ENCODE measurements at places on chromosomes 1 and 21. TPM values are rescaled to one million over a fixed set of nuclear protein-coding genes. Genes with fewer than 3 reads are reported as not detected.
A peak's percentile ranks its signal among the peaks of the same experiment; 100 is the strongest.

- peak; percentile 76 for DNase-seq
Observed at GRCh38 chr1:2344121-2344681, 47.2 kb downstream of the MORN1 start.

- no peak for DNase-seq
Observed at GRCh38 chr1:30982937-30983336, 74.4 kb upstream of the SDC3 start.

DNA sequence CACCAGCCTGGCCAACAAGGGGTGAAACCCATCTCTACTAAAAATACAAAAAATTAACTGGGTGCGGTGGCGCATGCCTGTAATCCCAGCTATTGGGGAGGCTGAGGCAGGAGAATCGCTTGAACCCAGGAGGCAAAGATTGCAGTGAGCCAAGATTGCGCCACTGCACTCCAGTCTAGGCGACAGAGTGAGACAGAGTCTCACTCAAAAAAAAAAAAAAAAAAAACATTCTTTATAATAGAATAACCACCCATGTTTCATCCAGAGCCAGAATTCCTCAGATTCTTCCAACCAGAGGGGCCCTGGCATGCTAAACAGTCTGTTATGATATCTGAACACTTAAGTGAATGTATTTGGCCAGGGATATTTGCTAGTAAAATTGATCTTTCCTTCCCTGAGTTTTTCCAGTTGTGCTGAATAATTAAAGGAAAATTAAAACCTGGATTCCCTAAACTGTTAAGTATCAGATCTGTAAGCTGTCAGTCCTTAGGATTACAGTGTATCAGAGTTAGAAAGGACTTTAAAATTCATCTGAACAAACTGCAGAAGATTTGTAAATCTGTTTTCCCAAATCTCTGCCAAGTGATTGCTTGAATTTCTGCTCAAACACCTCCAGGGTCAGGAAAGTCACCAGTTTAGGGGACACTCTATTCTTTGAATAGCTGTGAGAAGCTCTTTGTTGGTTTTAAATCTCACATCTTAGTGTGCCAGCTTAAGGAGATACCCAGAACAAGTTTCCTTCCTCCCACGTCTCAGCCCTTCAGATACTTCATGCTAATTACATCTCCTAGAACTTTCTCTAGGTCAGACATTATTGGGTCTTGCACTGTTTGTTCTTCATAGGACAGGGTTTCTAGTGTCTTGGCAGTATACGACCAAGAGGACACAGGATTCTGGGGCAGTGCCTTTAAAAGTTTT lies 84.6 kb upstream of the BMP8A start:
- no peak for DNase-seq

C1orf87 gene
- not detected for total RNA-seq

DNA sequence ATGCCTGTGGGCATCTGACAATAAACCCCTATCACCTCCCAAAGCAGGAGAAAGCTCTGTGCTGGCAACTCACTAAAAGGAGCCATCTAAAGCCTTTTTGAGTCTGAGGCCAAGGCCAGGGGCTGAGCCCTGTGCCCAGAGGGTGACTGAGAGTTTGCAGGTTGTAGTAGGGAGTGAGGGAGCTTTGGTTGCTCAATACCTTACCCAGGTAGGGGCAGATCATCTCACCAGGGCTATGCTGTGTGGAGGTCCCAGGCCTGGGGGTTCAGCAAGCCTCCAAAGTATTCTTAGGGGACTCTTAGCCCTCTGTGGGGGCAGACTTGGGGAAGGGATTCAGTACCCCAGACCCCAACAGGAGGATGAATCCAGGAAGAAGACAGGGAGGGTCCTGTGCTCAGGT lies 21.2 kb downstream of the S100A7 start:
- no peak for DNase-seq

WNT9A gene
- 3.3 TPM for total RNA-seq

GRCh38 chr21:16215663-16216183 lies 485.9 kb downstream of the USP25 start:
- no peak for DNase-seq

TTC39A gene
- 1.6 TPM for total RNA-seq

DNA sequence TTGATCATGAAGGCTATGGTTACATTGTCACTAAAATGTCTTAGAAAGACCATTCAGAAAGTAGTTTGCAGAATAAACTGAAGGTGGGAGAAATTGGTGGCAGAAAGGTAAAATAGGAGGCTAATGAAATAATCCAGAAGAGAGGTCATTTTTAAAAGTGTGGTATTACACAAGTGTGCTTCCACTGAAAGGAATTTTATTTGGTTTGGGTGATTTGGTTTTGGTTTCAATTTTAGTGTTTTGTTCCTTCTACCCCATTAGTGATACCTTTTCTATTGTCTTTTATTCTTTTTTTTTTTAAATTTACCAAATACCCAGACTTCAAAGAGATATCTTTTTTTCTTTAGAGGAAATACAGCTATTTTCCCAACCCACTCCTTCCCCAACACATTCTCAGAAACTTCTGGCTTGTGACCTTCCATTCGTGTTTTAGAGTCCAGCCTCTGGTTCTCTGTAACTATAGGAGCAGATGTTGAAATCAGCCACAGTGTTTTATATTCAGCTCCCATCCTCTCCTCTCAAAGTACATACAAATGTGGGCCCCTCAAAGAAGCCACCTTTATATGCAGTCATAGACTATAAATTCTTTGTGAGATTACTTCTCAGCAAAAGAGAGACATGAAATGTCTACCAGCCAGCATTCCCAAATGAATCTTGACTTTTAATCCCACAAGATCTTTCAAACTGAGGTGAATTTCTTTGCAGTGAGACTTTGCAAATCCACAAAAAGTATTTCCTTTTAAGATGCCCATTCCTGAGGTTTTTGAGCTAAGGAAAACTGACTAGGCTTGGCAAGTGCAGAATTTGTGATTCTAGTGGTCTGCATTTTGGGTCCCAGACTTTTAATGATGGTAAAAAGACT lies 42.0 kb upstream of the PALMD start:
- DNase-seq = no peak

DNA sequence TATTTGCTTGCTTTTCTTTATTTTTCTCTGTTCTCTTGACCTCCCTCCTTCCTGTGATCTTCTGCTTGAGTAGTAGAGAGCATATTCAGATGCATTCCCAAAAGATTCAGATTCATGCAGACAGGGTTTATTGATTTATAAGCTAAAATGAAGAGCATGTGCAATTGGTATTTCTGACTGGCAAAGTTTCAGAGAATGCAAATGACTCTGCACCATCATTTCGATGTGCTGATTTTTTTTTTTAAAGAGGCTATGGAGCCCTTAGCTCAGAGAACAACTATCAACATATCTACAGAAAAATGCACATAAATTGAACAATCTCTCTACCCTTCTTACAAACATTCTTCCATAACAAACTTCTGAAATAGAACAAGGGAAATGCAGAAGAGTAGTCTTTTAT lies 312.0 kb downstream of the VAV3 start:
- no peak for DNase-seq

TNFRSF9 gene
- total RNA-seq = not detected

OR2M5 gene
- total RNA-seq = not detected

- no peak for DNase-seq
Observed at GRCh38 chr1:8599646-8600212, 217.7 kb downstream of the RERE start.

GJA9 gene
- not detected for total RNA-seq

GRCh38 chr1:199273837-199274379 lies 635.1 kb downstream of the PTPRC start:
- no peak for DNase-seq

DNA sequence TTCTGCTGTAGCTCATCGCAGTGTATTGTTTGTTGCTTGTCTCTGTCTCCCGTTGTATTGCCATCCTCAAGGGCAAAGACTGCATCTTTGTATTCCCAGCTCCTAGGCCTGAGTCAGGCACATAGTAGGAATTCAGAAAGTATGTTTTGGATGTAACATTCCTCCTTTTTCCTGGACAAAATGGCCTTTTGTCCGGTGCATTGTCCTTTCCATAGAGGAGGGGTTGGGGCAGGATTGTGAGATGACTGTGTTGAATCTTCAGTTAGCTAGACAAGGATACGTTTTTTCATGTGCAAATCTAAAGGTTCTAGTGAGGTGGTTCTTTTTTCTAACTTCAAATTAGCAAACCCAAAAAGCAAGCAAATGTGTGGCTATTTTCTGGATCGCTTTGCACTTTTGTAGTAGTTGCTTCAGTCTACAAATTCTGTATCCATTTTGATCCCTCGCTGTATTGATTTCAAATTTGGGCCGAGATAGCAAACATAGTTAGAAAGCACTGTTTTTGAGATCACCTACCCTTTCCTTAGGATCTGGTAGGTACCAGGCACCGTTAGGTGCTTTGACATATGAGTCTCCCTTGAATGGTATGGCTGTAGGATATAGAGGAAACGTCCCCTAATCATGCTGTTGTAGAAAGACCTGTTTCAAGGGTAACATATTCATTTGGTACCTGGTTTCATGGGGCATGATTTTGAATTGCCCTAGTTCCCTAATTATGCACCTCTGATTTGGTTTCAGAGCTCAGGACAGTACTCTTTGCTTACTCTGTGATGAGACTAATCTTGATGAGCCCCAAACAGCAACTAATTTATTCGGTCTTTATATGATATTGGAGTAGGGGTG lies 1.2 kb downstream of the PPP1R8 start:
- DNase-seq = no peak

ATAD3A gene
- total RNA-seq = 14.2 TPM

DNA sequence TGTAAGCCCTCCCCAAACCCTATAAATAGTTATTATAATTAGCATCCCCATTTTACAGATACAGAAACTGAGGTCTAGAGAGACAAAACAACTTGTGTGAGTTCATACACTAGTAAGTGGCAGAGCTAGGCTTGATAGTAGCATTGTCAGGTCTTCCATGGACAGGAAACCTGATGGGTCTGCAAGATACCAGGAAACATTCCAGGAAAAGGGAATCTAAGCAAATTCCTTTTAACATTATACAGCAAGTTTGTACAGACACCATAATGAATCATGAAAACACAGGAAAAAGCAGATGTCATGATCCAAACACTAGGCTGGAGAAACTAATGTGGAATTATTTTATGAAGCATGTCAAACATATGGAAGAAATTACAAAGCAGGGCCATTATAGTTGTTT lies 89.1 kb upstream of the KCNK2 start:
- no peak for DNase-seq

HPCA gene
- not detected for total RNA-seq

GRCh38 chr1:212607206-212607912 lies 1.2 kb upstream of the ATF3 start:
- no peak for DNase-seq

DNA sequence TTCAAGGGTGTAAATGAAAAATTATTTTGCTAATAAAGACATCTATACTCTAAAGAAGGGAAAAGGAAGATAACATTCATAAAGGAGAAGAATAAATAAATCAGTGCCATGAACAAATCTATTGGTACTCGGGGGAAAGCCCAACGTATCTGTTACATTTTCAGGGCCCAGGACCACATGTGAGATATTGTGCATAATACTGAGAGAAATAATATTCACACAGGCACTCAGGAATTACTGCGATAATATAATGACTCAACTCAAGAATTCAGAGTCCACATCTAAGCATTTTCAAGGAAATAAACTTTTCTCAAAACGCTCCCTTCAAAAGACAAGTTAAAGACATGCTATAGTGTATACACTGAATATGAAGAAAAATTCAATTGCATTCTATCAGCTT lies 108.8 kb downstream of the SMYD2 start:
- no peak for DNase-seq

GRCh38 chr1:234608911-234609690 lies 877 bp downstream of the IRF2BP2 start:
- peak; percentile 87 for DNase-seq

DNA sequence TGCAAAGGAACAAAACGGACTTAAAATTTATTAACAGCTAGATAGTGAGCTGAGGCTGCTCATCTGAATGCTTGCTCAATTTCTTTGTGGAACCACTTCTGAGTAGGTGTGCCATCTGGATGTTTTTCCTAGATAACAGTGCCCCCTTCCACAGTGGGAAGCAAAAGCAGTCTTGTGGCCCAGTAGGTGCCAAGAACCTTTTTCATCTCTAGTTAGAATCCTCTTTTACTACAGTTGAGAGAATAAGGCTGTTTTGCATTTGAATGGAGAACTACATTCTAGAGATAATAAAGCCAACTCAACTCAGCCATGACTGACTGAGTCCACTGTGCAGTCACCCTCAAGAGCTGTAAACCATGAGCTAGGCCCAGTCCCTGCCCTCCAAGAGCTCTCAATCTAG lies 13.3 kb downstream of the F3 start:
- no peak for DNase-seq

FAM3B gene
- total RNA-seq = 1.1 TPM

ADAMTS5 gene
- total RNA-seq = 42.9 TPM

PRPF38A gene
- 29.6 TPM for total RNA-seq

DNA sequence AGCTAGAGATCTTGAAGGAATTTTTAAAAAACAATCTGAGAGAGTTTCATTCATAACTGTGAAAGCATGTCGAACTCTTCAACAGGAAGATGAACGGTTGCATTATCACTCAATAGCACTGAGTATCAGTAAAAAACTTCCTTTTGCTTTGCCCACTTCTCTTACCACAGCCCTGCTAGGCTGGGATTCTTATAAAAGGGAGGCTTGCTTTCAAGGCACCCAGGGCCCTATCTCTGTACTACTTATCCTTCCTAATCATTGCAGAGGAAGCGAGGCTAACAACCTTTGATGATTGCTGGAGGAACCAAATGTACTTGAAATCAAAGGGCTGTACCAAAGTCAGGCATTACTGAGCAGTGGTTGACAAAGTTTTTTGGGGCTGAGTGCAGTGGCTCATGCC lies 71.2 kb downstream of the SNRPE start:
- DNase-seq = no peak

DNA sequence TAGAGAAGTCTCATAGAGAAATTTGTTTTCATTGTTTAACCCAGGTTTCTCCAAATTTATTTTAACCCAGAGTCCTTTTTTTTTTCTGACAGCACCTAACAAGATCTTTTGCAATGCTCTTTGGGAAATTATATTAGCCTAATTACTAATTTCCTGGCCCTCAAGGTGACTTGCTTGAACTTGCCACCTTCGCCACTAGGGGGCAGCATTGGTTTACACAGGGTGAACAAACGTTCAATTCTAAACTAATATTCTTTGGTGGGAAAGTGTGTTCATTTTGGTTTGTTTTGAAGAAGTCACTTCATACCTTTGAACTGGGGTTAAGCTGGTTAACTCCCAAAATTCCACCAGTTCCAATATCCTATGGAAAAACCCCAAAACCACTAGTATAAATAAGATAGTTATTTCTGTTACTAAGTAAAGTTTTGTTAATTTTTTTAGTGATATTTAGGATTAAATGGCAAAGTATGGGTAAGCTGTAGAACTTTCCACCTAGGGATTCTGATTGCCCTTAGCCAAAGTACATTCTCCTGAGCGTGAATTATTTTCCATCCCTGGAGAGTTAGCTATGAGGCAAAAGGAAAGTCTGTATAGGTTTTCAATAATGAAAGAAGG lies 13.0 kb downstream of the CCDC190 start:
- DNase-seq = peak; percentile 90

- DNase-seq = no peak
Observed at GRCh38 chr21:17777072-17777765, 41.9 kb downstream of the C21orf91 start.

GRCh38 chr1:82091265-82091664 lies 290.5 kb downstream of the ADGRL2 start:
- no peak for DNase-seq
